ENCODE measurements at places on chromosomes 6 and 20.
A peak's percentile ranks its signal among the peaks of the same experiment; 100 is the strongest.

- DNase-seq, result peak; percentile 80
Observed at GRCh38 chr6:149079911-149080491, 237.5 kb upstream of the TAB2 start.

- peak; percentile 78 for DNase-seq
Observed at GRCh38 chr6:37653933-37654565, 43.6 kb downstream of the MDGA1 start.

- DNase-seq, result no peak
Observed at GRCh38 chr6:26156850-26157250, 69.6 kb downstream of the HFE start.

DNA sequence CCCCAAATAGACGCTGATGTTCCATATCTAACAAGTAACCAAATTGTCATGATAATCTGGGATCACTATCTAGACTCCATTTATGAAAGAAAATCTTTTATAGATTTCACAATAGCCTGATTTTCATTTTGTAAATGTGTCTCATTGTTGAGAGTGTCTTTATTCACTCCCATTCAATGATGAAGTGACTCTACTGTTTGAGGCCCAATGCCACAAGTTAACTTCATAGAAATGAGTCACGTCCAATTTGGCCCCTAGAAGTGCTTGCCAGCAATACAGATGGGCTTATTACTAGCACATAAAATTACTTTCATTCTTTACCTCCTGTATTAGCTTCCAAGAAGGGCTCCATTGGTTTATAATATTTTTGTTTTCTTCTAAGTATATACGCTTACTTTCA lies 6.3 kb downstream of the IPCEF1 start:
- DNase-seq, result no peak

- DNase-seq, result no peak
Observed at GRCh38 chr6:96766769-96767168, 70.5 kb downstream of the GPR63 start.

- no peak for DNase-seq
Observed at GRCh38 chr6:53730767-53731166, 64.0 kb upstream of the LRRC1 start.

DNA sequence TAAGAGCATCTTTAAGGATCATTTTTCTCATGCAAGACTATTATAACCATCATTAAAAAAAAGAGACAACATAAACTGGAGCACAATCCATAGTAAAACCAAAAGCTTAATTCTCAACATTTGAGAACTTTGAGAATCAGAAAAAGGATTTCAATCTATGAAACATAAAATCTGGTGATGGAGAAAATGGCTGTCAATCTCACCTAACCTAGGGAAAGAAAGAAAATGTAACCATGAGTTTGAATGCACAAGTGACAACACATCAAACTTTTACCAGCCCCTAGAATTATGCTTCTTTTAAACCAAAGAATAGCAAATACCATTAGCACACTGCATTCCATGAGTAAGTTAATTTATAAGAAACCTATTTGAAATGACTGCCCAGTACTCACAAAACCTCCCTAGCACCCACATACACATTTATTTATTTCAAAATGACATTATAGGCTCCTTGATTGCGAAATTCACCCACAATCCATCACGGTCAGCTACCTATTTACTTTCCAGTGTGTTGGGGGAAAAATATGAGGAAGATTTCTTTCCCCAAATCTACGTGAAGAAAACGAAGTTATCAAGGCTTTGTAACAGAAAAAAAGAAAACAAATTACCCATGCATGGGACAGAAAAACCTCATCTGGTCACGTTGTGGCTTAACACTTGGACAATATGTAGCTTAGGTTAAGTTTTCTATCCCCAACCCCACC lies 828 bp downstream of the ASCC3 start:
- DNase-seq, result no peak

Measured in MV-4-11 (cell line).